ENCODE measurements at places on chromosomes 2 and 18.

DNA sequence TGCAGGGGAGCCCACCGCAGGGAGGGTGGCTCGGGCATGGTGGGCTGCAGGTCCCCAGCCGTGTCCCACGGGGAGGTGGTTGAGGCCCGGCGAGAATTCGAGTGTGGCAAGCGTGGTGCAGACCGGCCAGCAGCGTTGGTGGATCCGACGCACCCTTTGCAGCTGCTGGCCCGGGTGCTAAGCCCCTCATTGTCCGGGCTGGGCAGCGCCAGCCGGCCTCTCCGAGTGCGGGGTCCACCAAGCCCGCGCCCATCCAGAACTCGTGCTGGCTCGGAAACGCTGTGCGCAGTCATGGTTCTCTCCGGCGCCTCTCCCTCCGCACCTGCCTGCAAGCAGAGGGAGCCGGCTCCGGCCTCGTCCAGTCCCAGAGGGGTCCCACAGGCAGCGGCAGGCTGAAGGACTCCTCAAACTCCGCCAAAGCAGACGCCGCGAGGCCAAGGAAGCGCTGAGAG lies 177.0 kb upstream of the SLC35G4 start:
- DNase-seq = no peak

GRCh38 chr2:46239847-46240181 lies 57.4 kb upstream of the EPAS1 start:
- DNase-seq = peak; percentile 41

DNA sequence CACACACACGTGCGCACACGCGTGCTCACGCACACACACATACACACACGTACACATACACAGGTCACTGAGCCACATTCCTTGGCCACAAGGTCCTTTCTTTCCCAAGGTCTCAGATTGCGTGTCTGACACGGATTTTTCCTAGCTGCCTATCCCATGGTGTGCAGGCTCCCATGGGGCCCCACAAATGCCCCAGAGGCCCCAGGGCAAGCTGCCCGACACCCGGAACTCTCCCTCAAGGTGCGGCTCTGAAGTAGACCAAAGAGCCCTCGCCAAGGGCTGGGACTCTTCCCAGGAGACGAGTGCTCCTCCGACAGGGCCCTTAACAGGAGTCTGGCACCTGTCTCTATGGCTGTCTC lies 46.7 kb downstream of the SDC1 start:
- DNase-seq = no peak

GRCh38 chr2:233124421-233125080 lies 64.4 kb downstream of the INPP5D start:
- no peak for DNase-seq

GRCh38 chr2:136510244-136510643 lies 255.1 kb upstream of the THSD7B start:
- no peak for DNase-seq

DNA sequence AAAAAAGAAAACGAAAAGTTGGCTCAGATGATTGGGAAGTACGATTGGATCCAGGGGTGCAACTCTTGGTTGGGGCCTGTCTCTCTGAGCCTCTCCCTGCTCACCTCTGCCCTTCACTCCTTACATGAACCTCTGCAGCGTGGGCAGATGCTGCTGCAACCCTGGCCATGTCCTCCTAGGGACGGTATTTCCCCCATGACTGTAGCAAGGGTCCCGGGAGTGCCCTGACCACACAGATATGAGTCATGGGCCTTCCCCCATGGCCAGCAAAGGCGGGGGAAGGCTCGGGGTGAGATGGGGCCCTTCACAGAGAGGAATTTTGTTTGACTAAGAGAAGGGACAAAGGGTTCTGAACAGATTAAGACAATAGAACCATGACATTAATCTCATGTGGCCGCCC lies 129.0 kb downstream of the NCK2 start:
- DNase-seq = peak; percentile 42

DNA sequence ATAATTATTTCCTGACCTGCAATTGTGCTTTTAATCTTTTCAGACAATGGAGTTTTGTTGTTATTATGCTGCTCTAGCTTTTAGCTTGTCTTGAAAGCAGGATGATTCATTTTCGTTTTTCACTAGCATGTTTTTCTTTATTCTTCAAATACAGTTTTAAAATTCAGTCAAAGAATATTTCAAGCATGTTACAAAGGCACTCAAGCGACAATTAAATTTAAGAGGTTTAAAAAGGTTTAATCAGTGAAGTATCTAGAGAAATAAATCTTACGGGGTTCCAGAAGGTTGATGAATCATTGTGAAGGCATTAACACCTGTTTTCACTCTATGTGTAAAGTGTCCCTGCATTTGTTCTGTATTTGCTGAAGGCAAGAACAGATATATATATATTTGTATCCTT lies 390.7 kb upstream of the TMEFF2 start:
- DNase-seq = no peak

Measured in effector CD4-positive, alpha-beta T cell (primary cell).